ENCODE measurements at places on chromosomes 3 and 15.

DNA sequence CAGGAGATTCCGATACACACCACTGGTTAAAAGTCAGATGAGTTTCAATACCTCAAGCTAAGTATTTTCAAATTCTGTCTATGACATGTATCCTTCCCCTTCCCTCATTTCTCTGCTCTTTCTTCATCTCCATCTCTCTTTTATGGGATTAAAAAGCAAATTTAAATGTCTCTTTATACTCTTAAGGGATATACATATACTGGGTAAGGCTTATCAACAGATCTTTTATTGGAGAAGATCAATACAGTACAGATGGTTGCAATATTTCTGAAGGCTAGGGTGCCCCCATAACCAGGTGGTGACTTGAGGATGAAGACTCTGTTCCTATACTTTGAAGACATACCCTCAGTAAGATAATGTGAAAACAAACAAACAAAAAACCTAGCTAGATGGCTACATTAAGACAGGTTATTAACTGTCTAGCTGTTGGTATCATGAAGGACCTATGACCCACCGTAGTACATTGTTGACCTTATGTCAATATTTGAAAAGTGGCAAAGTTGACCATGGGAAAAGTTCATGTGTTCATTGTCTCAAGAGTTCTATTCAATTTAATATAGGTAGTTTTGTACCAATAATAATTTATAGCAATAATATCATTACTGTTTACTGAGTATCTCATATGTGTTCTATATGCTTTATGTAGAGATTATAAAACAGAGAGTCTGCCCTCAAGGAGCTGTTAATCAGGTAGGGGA lies 319.8 kb downstream of the LPP start:
- H3K4me1 ChIP-seq, result no peaks in the 10 kb centered on the region
- H3K4me3 ChIP-seq, result no peak overlapping the region

- H3K4me1 ChIP-seq, result no peaks in the 10 kb centered on the region
- no peak overlapping the region for H3K27ac ChIP-seq
- H3K36me3 ChIP-seq, result no peaks in the 10 kb centered on the region
- no peak for DNase-seq
- H3K27me3 ChIP-seq, result no peaks in the 10 kb centered on the region
Observed at GRCh38 chr15:42160136-42160535, 3.7 kb upstream of the PLA2G4F start.

DNA sequence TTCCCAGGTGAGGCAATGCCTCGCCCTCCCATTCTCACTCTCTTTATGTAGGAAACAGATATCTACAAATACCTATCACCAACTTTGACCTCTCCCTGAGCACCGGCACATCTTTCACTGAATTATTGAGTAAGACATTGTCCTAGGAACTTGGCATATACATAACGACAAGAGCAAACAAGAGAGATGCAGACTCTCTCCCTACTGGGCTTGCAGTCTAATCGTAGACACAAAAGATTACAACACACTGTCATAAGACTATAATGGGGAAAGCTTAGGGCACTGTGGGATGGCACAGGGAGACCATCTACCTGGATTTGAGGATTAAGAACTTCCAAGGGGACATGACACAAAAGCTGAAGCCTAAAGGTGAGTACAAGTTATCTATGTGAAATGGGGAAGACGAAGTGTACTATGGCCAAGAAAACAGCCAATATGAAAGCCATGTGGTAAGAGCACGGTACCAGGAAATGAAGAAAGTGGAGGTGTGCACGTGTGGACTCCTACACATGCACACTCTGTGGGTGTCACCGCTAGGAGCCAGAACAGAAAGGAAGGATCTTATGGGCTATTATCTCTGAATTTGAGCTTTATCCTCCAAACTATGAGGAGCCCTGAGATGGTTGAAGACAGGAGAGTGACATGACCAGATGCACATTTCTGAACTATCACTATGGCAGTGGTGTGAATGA lies 218.8 kb upstream of the STRIT1 start:
- no peaks in the 10 kb centered on the region for H3K36me3 ChIP-seq
- DNase-seq, result no peak
- H3K27ac ChIP-seq, result no peak overlapping the region
- H3K27me3 ChIP-seq, result no peaks in the 10 kb centered on the region

DNA sequence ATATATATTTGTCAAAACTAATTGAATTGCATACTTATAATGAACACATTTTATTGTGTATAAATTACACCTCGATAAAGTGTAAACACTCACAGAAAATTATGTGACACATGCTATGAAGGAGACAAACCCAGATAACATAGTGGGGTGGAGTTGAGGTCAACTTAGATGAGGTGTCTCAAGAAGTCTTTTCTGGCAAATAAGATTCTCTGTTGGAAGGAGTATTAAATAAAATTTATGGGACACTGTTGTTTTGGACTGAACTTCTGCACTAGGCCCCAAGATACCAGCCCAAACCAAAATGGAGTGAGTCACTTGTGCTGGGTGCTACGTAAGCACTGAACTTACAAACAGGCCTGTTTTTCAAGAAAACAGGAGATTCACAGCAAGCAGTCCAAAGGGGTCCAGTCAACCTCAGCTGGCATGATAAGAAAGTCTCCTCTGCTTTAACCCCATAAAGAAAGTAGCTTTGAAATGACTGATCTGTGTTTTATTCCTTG lies 18.7 kb downstream of the ACTC1 start:
- DNase-seq, result no peak
- no peaks in the 10 kb centered on the region for H3K4me1 ChIP-seq
- H3K27me3 ChIP-seq, result no peaks in the 10 kb centered on the region

DNA sequence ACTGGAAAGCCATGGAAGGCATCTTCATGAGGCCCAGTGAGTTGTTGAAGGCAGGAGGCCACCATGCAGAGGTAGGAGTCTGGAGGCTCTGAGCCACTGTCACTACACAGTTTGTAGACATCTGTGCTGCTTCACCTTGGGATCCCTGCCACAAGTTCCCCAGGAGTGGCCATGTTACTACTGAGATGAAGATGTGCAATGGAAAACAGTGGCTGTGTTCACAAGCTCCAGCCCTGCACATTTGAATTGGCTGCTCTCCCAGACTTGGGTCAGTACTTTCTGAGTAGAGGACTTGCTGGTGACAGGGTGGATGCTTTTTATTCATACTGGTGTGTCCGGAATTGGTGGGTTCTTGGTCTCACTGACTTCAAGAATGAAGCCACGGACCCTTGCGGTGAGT lies 86.9 kb upstream of the C15orf39 start:
- DNase-seq, result no peak
- no peak overlapping the region for H3K4me3 ChIP-seq
- H3K4me1 ChIP-seq, result peaks cover 28% of the 10 kb centered on the region
- H3K36me3 ChIP-seq, result no peaks in the 10 kb centered on the region

GRCh38 chr3:71010726-71011455 lies 572.6 kb downstream of the FOXP1 start:
- H3K4me3 ChIP-seq, result peak overlapping the region; percentile 53
- peak; percentile 87 for DNase-seq
- peak overlapping the region; percentile 99 for H3K27ac ChIP-seq
- H3K36me3 ChIP-seq, result peaks cover 4% of the 10 kb centered on the region
- H3K27me3 ChIP-seq, result no peaks in the 10 kb centered on the region

- no peaks in the 10 kb centered on the region for H3K27me3 ChIP-seq
- DNase-seq, result no peak
- no peaks in the 10 kb centered on the region for H3K36me3 ChIP-seq
- H3K27ac ChIP-seq, result no peak overlapping the region
- no peak overlapping the region for H3K4me3 ChIP-seq
- H3K4me1 ChIP-seq, result no peaks in the 10 kb centered on the region
Observed at GRCh38 chr3:55017876-55018275, 90.0 kb upstream of the LRTM1 start.

Measured in MM.1S (cell line).